ENCODE measurements at places on chromosomes 12 and 14.
A peak's percentile ranks its signal among the peaks of the same experiment; 100 is the strongest.

- DNase-seq, result peak; percentile 3
These were observed 371.2 kb downstream of the BCL11B start for GRCh38 chr14:98900798-98901197.

GRCh38 chr14:45123271-45123670 lies 11.0 kb downstream of the FKBP3 start:
- DNase-seq, result no peak

- no peak for DNase-seq
These were observed 69.7 kb upstream of the DHRS4 start for GRCh38 chr14:23883684-23884540.

DNA sequence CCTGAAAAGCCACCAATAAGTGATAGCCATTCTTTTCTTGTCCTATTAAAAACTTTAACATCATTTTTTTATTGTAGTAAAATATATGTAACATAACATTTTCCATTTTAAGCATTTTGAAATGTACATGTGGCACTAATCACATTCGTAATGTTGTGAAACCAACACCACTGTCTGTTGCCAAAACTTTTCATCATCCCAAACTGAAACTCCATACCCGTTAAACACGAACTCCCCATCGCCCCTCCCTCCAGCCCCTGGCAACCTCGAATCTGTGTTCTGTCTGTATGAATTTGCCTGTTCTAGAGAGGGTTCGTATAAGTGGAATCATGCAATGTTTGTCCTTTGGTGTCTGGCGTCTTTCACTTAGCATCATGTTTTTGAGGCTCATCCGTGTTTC lies 75.9 kb downstream of the CCDC92 start:
- DNase-seq, result peak; percentile 89

GRCh38 chr12:92561543-92561899 lies 141.3 kb upstream of the PLEKHG7 start:
- peak; percentile 92 for DNase-seq

- DNase-seq, result no peak
These were observed 192.0 kb downstream of the CHST11 start for GRCh38 chr12:104648756-104649155.

DNA sequence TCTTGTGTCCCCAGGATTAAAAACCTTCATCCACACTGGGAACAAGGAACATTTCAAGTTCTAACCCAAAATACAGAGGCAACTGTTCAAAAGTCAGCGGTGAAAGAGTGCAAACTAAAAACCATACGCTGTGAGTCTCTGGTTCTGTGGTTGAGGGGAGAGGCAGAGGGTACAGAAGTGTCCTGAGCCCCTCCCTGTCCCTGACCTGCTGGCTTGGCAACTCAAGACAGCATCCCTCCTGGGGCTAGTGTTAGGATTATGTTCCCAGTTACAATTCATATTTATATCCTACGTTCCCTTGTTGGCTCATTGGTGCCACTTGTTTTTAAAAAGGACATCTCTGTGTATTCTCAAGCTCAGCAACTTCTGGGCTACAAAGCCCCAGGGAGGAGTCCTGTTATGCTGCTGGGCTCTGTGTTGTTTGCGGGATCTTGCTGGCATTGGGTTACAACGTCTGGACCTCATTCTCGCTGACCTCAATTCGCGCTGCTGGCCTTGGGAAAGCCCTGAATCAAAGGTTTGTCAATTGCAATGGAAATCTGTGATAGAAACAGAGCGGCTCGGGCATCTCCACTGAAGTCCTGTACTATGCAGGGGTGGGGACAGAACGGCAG lies 420.8 kb downstream of the FUT8 start:
- peak; percentile 39 for DNase-seq

GRCh38 chr14:32635061-32635719 lies 303.5 kb upstream of the NPAS3 start:
- peak; percentile 58 for DNase-seq

DNA sequence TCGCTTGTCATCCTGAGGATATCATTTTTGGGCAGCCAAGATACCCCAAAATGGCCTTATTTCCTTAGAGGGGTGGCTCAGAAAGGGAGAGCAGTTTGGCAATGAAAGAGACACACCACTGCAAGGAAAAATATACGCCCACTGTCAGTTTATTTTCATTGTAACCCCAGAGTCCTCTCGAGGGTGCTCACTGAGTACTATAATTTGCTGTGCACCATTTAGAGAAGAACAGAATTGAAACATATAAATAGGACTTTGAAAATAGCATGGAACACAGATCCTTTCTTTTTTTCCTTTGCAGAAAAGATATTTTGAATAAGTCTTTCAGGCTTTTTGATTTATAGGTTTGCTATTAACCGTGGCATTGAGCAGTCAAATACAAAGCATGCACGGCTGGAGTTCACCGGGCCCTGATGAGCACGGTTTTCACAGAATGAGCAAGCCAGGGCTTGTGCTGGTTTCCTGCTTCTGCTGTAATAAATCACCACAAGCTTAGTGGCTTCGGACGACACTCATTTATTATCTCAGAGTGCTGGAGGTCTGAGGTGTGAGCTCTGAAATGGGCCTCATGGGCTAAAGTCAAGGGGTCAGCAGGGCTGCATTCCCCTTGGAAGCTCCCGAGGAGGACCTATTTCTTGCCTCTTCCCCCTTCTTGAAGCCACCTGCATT lies 152.3 kb downstream of the ZNF664 start:
- DNase-seq, result no peak

GRCh38 chr14:78627114-78627513 lies 456.9 kb downstream of the NRXN3 start:
- no peak for DNase-seq

- no peak for DNase-seq
These were observed 89.6 kb downstream of the MSRB3 start for GRCh38 chr12:65368055-65368454.

- DNase-seq, result no peak
These were observed 114.0 kb downstream of the DICER1 start for GRCh38 chr14:95043314-95043713.

GRCh38 chr14:87052646-87053225 lies 940.2 kb downstream of the GALC start:
- DNase-seq, result no peak

DNA sequence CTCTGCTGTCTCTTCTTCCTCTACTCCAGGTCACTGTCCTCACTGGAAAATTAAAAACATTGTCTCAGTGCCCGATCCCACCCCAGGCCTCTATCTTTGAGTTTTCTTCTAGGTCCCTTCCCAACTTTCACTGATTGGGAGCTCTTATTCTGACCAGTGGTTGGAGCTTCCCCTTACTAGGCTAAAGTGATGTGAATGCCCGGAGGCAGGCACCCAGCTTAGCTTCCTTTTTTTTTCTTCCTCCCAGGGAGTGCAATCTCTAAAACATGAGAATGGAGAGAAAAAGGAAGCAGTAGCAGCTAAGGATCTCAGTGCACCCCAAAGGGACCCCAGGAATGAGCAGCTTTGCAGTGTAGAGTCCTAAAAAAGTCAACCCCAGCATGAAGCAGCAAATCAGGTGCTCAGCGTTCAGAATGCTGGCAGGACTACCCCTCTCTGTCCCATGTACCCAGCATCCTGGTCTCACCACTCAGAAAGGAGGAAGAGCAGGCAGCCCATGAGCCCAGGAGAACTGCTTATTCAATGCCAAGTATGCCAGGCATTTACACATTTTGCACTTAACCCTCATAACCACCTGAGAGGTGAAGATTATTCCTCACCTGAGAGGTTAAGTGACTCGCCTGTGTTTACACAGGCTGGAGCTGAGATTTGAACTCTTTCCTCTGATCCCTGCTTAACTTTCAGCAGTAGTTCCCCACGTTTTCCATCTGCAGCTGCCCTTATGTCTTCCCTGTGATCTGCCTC lies 146.2 kb upstream of the PWP1 start:
- no peak for DNase-seq

- DNase-seq, result no peak
These were observed 274.6 kb downstream of the BTG1 start for GRCh38 chr12:91870872-91871707.

DNA sequence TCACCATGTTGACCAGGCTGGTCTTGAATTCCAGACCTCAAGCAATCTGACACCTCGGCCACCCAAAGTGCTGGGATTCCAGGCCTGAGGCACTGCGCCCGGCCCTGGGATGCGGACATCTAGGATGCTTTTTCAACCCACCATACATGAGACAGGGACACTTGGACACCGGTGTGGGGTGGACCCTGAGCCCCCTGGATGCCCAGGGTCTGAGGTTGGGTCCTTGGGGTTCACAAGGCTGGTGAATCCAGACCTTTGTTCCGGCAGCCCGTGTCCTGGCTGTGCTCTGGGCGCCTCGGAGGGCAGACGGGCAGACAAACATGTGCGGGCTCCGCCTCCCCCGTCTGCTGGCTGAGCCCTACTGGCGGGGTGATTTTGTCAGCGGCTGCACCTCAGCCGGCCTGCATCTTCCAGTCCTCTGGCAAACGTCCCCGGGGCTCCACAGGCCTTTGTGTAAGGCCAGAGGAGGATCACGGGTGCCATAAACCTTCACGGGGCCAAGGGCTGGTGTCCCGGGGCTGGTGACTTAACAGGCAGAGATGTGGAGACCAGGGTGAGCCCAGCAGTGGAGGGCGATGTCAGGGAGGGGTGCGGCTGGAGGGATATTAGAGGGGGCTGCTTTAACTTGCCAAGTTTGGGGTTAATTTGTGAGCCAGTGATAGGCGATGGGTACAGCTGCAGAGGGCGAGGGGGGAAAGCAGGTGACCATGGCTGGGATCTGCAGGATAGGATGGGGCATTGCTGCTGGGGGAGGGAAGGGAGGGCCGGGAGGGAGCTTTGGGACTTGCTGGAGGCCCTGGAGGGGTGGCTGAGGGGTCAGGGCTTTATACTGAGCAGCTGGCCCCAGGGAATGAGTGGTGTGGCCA lies 5.8 kb downstream of the ASPG start:
- DNase-seq, result no peak

DNA sequence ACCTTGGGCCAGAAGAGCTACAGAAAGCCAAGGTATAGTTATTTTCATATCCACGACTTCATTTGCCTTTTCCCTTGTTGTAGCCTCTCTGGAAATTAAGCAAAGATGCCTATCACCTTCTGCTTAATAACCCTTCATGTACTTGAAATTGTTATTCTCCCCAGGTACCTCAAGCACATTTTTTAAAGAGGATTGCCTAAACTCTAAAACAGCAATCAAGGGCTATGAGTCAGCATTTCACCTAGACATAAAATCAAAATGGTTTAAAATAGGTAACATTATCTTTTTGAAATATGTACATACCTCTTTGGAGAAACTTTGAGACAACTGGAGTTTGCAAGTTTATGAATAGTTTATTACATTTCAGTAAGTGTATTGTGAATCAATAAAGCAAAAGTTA lies 11.6 kb downstream of the DTD2 start:
- DNase-seq, result no peak

DNA sequence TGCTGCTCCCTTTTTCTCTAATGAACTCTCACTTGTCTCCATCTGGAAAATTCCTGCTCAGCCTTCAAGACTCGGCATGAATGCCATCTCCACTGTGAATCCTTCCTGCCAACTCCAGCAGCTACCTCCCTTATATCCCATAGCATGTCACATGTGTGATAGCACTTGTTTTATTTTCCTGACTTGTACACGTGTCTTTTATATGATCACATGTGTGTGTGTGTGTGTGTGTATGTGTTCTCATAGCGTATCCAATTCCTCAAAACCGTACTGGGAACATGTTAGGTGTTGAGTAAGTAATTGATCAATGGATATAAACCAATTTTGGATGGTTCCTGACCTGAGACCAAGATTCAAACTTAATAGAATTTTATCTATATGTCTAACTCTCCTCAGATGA lies 1107.7 kb downstream of the GALC start:
- no peak for DNase-seq

GRCh38 chr12:109126784-109127183 lies 10.4 kb downstream of the ACACB start:
- DNase-seq, result peak; percentile 55

- DNase-seq, result no peak
These were observed at the start of gene SELPLG for GRCh38 chr12:108633534-108634248. Gene SELPLG, minus strand, starts transcription at chr12:108633894. Its CDS starts 9,587 bp downstream, at chr12:108624307.

DNA sequence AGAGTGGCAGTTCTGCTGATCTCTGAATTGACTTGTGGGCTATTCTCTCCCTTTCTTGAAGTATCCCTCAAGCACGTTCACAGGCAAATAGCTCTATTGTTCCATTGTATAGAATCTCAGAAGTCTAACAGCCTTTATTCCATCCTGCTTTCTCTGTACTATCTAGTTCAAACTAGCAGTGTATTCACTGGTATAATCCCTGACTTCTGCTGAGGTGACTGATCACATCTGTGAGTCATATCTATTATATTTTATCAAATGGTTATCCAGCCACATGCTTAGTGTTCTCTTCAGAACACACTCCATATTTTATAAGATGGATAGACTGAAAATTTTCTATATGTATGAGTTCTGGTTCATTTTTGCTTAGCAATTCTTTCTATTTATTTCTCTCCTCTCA lies 866.1 kb downstream of the C12orf50 start:
- no peak for DNase-seq

GRCh38 chr14:50452296-50452695 lies 55.6 kb upstream of the CDKL1 start:
- no peak for DNase-seq

GRCh38 chr12:2860170-2860569 lies 3.3 kb upstream of the TEX52 start:
- no peak for DNase-seq

- peak; percentile 58 for DNase-seq
These were observed 204.3 kb downstream of the AEBP2 start for GRCh38 chr12:19643635-19644034.

DNA sequence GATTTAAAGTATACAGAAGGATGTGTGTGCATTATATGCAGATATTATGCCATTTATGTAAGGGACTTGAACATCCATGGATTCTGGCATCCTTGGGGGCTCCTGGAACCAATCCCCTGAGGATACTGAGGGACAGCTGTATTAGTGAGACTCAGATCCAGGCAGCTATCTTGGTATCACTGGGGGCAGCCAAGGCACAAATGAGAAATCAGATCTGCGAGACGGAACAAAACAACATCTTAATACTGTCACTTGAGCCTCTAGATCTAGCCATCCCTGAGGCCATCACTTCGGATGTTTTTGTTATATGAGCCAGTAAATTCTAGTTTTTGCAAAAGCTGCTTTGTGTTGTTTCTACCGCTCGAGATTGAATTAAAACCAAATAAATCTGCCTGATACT lies 175.1 kb upstream of the SFSWAP start:
- no peak for DNase-seq

All from AG10803 (cell line).